Kidney (tissue), 22 donors: ENCODE measurements at places on chromosomes 7 and 10. TPM values are rescaled to one million over a fixed set of nuclear protein-coding genes. Genes with fewer than 3 reads are reported as not detected.

DNA sequence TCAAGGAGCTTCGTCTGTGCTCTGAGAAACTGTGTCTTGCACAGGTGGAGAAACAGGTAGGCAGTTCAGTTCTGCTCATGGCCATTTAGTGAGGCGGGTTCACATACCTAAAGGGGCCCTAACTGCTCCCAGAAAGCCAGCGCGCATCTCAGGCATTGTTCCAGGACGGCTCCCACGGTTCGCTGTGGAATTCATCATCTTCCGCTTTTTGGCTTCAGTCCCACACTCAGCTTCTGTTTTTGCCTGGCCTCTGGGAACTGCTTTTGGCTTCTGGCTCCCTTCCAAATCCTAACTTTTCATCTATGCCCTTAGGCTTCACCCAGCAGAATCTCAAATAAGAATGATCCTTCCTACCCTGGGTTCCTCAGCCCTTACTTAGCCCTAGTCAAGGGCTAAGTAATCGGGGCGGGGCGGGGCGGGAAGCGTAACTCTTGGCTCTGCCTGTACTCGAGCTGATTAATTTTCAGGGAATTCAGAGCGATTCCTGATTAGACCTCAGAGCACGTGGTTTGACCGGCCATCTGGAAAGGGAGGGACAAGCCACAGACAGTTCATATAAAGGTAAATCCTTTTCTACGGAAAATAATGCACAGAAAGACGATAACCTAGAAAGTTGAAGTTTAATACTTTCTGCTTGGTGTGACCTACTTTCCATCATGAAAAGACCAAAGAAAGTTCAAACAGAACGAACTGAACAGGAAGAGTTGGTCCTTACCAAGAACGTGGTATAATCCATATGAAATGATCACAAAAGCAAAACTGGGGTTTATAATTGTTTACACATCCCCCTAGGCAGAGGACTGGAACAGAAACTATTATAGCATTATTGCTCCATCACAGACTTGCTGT is 105.7 kb downstream of the ST8SIA6 start:
- H3K4me1 ChIP-seq = no peaks in the 10 kb centered on the region
- H3K4me3 ChIP-seq = no peak overlapping the region
- no peak overlapping the region for H3K27ac ChIP-seq
- H3K27me3 ChIP-seq = no peaks in the 10 kb centered on the region
- DNase-seq = peak; percentile 77

GRCh38 chr7:52017802-52018679 is 701.4 kb upstream of the COBL start:
- H3K36me3 ChIP-seq = no peaks in the 10 kb centered on the region
- no peak for DNase-seq
- no peak overlapping the region for H3K27ac ChIP-seq
- H3K4me3 ChIP-seq = no peak overlapping the region
- H3K27me3 ChIP-seq = no peaks in the 10 kb centered on the region
- no peaks in the 10 kb centered on the region for H3K4me1 ChIP-seq

- no peaks in the 10 kb centered on the region for H3K36me3 ChIP-seq
- no peak overlapping the region for H3K27ac ChIP-seq
- H3K4me1 ChIP-seq = no peaks in the 10 kb centered on the region
- DNase-seq = peak; percentile 82
- H3K27me3 ChIP-seq = no peaks in the 10 kb centered on the region
Measured at GRCh38 chr7:33921216-33921938, 16.0 kb downstream of the BMPER start.

GRCh38 chr7:95092324-95092723 is 184.9 kb downstream of the PPP1R9A start:
- no peaks in the 10 kb centered on the region for H3K36me3 ChIP-seq
- no peak overlapping the region for H3K4me3 ChIP-seq

DNA sequence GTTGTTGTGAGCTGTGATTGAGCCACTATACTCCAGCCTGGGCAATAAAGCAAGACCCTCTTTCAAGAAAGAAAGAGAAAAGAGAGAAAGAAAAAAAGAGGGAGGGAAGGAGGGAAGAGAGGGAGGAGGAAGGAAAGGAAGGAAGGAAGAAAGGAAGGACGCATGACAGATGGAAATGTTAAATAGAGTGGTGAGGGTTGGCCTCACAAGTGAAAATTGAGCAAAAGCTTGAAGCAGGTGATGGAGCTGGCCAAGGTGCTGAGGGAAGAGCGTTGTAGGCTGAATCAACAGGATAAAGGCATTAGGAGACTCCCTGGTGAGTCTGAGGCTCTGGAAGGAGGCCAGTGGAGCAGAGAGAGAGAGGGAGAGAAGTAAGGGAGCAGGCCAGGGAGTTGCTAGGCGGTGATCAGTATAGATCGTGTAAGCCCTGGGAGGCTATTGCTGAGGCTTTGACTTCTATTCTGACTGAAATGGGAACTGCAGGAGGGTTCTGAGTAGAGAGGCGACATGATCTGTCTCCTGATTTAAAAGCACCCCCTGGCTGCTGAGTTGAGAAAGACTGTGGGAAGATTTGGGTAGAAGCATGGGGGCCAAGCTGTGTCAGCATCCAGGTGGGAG is 26.5 kb upstream of the TMEM248 start:
- H3K27ac ChIP-seq = no peak overlapping the region
- peaks cover 20% of the 10 kb centered on the region for H3K36me3 ChIP-seq
- no peaks in the 10 kb centered on the region for H3K27me3 ChIP-seq
- H3K4me1 ChIP-seq = no peaks in the 10 kb centered on the region

DNA sequence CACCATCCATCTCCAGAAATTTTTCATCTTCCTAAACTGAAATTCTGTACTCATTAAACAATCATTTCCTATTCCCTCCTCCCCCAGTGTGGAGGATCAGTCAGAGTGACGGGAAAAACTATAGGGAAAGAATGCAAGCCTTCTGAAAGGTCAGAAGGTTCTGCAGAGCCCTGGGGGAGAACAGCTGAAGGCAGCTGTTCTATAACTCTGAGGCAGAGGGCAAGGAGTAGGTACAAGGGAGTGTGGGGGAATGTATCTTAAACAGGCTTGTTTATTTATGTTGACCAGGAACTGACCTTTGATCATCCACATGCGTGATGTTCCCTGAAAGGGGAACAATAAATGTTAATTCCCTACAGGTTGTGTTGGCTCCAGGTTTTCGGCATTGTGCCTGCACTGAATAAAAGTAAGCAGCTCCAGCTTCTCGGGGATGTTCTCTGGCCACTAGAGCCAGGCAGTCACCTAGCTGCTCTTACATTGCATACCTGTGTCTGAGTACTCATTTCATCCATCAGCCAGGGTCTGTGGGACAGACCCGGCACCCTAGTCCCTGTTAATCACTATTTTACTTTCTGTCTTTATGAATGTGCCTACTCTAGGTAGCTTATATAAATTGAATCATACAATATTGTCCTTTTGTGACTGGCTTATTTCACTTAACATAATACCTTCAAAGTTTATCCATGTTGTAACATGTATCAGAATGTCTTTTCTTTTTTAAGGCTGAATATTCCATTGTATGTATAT is 5.8 kb downstream of the IFIT1 start:
- no peak overlapping the region for H3K4me3 ChIP-seq
- peaks cover 4% of the 10 kb centered on the region for H3K4me1 ChIP-seq
- no peak overlapping the region for H3K27ac ChIP-seq
- H3K27me3 ChIP-seq = no peaks in the 10 kb centered on the region
- H3K36me3 ChIP-seq = peaks cover 4% of the 10 kb centered on the region

DNA sequence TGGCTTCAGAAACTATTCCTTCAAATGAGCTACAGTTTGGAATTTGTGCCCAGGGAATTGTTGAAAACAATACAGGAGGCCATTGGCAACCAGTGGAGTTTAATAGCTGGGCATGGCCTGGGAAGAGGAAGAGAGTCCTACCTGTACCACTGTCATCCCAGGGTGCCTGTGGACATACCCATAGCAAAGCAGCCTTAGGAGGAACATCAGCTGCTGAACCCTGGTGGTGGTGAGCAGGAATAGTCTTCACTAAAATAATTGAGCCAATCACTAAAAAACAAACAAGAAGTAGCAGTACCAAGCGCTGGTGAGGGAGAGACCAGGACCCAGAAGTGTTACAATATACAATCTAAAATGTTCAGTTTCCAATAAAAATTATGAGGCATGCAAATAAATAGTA is 14.5 kb downstream of the IGFBP1 start:
- no peaks in the 10 kb centered on the region for H3K4me1 ChIP-seq
- no peak overlapping the region for H3K27ac ChIP-seq
- no peak overlapping the region for H3K4me3 ChIP-seq
- no peaks in the 10 kb centered on the region for H3K27me3 ChIP-seq
- no peak for DNase-seq

- no peak overlapping the region for H3K27ac ChIP-seq
- H3K4me3 ChIP-seq = no peak overlapping the region
- DNase-seq = no peak
- peaks cover 3% of the 10 kb centered on the region for H3K4me1 ChIP-seq
Measured at GRCh38 chr10:127833804-127834203, 58.9 kb downstream of the CLRN3 start.

GRCh38 chr10:13917791-13918190 is 331.0 kb downstream of the PRPF18 start:
- H3K27me3 ChIP-seq = no peaks in the 10 kb centered on the region
- H3K36me3 ChIP-seq = no peaks in the 10 kb centered on the region
- no peak for DNase-seq

DNA sequence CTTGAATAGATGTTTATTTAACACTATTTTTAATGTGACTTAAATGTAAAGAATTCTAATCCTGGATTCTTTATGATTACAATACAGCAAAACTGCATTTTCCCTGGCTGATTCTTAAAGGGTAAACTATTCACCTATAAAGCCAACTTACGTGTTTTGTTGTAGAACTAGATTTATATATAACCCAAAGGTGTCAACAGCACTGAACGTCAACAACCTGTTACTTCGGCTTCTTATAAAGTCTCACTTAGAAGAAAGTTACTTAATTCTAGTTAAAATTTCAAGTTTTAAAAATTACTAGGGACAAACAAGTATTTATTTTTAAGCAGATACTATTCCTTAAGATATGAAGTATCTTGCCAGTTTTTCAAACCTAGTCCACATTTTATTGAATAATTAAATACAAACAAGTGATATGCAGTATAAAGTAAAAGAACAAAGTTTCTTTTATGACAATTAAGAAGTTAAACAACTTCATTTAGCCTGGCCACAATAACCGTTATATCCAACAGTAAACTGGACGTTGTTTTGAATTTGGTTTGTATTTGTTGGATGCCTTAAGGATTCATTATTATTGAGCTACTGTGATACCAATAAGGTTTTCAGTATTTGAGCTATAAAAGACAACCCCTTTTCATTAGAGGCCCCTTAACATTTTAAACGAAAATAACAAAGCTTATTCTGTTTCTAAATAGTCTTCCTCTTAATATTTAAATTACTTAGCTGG is 83.1 kb downstream of the SNX10 start:
- peak overlapping the region; percentile 7 for H3K27ac ChIP-seq
- H3K27me3 ChIP-seq = peaks cover 10% of the 10 kb centered on the region
- H3K4me3 ChIP-seq = peak overlapping the region; percentile 40
- DNase-seq = no peak
- no peaks in the 10 kb centered on the region for H3K4me1 ChIP-seq

DNA sequence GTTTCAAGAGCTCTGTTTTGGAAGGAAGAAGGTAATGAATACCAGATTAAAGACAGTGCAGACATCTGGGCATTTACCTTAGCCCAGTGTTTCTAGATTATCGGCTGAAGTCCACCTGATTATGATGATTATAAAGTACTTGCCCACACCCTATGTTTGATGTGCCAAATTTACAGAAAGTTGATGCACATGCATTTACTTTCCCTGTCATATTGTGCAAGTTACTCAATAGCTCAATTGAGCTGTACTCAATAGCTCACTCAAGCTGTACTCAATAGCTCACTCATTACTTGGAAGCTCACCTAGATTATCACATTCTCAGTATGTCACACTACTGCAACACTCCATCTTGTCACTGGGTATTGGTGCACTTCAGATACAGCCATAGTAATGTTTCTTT is 13.5 kb downstream of the MGAM start:
- H3K36me3 ChIP-seq = no peaks in the 10 kb centered on the region
- H3K27ac ChIP-seq = no peak overlapping the region
- H3K4me1 ChIP-seq = peaks cover 5% of the 10 kb centered on the region
- no peak overlapping the region for H3K4me3 ChIP-seq
- H3K27me3 ChIP-seq = no peaks in the 10 kb centered on the region
- DNase-seq = no peak

The SLC25A40 gene
- 25.4 TPM for total RNA-seq

The TACR2 gene
- total RNA-seq = 0.38 TPM

The AMPH gene
- 1.2 TPM for total RNA-seq

The EEF1AKMT2 gene
- total RNA-seq = 18.0 TPM

The ZNF862 gene
- 29.1 TPM for total RNA-seq

The FRMD4A gene
- total RNA-seq = 68.2 TPM

The FZD8 gene
- 18.8 TPM for total RNA-seq

The MYH16 gene
- not detected for total RNA-seq
